GM20000 (cell line): ENCODE measurements at places on chromosomes 13 and 19.

GRCh38 chr13:23541221-23541824 is 28.9 kb upstream of the TNFRSF19 start:
- DNase-seq: no peak

- DNase-seq: no peak
Measured at GRCh38 chr19:19550485-19550929, 12.4 kb downstream of the CILP2 start.

GRCh38 chr13:43543331-43543730 is 243.4 kb downstream of the ENOX1 start:
- DNase-seq: no peak

GRCh38 chr13:73542446-73542845 is 483.6 kb downstream of the KLF5 start:
- no peak for DNase-seq

- DNase-seq: no peak
Measured at GRCh38 chr13:59458908-59459579, 704.7 kb downstream of the DIAPH3 start.

- no peak for DNase-seq
Measured at GRCh38 chr19:40393894-40394815, 4.2 kb upstream of the HIPK4 start.

GRCh38 chr19:54179921-54180461 is 7.0 kb upstream of the TMC4 start:
- DNase-seq: peak; percentile 35

DNA sequence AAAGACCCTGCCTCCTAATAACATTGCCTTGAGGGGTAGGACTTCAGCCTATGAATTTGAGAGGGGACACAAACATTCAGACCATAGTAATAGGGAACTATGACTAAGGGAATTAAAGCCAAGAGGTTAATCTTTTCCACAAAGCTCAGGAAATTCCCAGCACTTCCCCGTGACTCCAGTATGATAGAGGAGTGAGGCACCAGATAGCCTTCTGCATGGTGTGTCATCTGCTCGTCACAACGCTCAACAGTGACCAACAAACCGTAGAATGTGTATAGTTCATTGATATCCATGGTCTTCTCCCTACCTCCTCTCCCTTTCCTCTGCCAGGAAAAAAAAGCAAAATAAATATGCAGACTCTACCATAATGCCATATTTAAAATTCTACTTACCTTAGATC is 64.4 kb downstream of the B3GLCT start:
- no peak for DNase-seq

GRCh38 chr19:37932985-37933936 is 26.3 kb downstream of the SIPA1L3 start:
- no peak for DNase-seq

- no peak for DNase-seq
Measured at GRCh38 chr19:28358633-28359032, 854.3 kb downstream of the UQCRFS1 start.

GRCh38 chr19:13958043-13958442 is 5.7 kb downstream of the DCAF15 start:
- no peak for DNase-seq

GRCh38 chr19:17078036-17078919 is 2.7 kb downstream of the MYO9B start:
- no peak for DNase-seq

DNA sequence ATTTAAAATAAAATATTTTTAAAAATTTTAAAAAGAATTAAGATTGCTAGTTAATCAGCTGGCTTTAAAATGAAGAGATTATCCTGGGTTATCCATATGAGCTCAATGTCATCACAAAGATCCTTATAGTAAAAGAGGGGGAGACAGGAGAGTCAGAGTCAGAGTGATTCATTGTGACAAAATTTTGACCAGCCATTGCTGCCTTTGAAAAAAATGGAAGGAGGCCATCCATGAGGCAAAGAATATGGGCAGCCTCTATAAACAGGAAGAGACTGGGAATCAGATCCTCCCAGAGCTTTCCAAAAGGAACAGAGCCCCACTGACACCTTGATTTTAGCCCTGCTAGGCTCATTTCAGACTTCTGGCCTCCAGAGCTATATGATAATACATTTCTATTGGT is 9.3 kb upstream of the RUBCNL start:
- DNase-seq: no peak

GRCh38 chr13:88429862-88430261 is 758.7 kb downstream of the SLITRK5 start:
- no peak for DNase-seq

DNA sequence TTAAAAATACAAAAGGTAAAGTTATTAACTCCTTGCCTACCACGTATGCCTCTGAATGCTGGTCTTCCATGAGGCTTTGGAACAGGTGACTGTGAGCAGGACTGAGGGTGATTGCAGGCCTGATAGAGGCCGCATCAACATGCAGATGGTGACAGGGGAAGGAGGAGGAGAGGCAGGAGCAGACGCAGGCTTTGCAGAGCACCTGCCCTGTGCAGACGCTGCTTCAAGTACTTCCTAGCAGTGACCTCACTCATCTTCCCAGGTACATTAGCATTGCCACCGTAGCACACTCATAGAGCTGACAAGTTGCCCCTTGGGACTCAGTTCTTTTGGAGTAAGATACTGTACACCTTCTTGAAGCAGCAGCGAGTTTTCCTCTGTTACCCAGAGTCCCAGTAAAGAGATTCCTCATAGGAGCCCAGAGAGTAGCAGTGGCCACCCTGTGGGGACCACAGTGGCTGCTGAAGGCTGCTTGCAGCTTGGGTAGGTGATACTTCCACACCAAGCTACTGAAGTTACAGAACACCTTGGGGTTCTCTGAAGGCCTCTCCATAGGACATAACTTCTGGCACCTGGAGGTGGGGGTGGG is 56.0 kb downstream of the ZNF536 start:
- no peak for DNase-seq

DNA sequence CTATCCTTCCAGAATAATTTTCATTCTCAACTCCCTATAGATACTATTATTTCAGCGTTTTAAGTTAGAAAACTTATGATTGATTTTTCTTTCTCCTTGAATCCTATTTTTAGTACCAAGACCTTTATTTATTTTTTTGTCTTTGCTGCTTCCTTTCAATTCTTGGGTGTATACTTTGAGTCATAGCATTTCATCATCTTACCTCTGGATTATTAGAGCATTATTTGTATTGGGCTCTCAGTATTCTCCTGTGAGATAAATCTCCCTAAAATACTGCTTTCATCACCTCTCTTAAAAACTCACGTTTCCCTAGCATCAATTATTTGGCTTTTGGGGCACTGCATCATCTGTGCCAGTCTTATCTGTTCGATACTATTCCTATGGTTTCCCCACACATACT is 222.8 kb downstream of the POSTN start:
- no peak for DNase-seq

GRCh38 chr13:91112201-91112923 is 235.1 kb upstream of the MIR17HG start:
- DNase-seq: no peak

DNA sequence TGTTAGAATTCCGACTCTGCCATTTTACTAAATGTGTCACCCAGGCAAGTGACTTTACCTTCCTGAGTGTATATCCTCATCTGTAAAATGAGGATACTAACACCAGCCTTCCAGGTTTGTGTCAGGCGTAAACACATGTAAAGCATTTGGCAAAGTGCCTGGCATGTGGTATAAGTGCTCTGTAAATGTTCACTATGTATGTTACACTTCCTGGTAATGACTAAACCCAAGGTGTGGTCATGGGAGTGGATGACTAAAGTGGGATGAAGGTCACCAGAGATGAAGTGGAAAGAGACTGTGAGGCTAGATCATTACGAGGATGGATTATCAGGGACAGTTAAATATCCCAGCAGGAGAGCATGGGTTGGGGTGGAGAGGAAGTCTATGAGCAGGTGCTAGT is 25.6 kb downstream of the DEDD2 start:
- no peak for DNase-seq
